ENCODE measurements at places on chromosomes 7 and 10.

DNA sequence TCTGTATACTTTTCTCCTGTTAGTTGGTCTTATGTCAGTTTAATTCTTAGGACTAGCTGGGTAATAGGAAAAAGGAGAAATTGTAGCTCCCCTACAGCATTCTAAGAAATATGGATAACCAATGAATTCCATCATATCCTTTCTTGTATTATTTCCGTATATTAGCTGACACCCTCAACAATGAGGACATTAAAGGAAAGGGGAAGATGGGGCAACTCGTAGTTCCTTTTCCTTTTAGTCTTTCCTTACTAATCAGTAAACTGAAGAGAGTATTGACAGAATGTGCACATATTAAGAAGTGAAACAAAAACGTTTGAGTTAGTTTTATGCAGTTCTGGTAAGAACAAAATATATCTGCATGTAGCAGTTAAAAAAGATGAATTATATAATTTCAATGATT, 35.1 kb upstream of the C10orf67 start:
- DNase-seq = no peak

GRCh38 chr7:141956084-141956483, 9.3 kb upstream of the CLEC5A start:
- no peak for DNase-seq

GRCh38 chr7:141156407-141156806, 82.5 kb downstream of the TMEM178B start:
- no peak for DNase-seq

DNA sequence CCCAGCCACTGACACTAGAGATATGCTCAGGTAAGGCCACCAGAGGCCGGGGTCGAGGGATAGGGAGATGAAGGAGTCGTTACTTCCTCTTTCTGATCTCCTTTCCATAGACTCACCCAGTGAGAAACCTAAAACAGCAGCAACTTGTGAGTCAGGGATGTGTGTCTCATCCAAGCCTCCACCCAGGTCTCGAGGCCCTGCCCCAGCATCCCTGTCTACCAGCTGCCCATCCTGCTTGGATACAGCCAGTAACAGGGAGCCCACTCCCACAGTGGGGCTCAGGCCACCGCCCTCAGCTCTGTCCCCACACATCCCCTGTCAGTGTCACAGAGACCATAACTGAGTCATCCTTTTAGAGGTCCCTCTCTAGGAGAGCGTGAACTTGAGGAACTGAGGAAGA, 49.6 kb upstream of the CHST15 start:
- DNase-seq = no peak

- no peak for DNase-seq
Observed at GRCh38 chr10:100970914-100971811, 1.9 kb downstream of the SEMA4G start.

- no peak for DNase-seq
Observed at GRCh38 chr7:20556091-20556490, 59.4 kb upstream of the ABCB5 start.

- no peak for DNase-seq
Observed at GRCh38 chr10:111085690-111086353, 9.0 kb downstream of the ADRA2A start.

GRCh38 chr7:156999958-157000726, 10.3 kb downstream of the MNX1 start:
- no peak for DNase-seq

DNA sequence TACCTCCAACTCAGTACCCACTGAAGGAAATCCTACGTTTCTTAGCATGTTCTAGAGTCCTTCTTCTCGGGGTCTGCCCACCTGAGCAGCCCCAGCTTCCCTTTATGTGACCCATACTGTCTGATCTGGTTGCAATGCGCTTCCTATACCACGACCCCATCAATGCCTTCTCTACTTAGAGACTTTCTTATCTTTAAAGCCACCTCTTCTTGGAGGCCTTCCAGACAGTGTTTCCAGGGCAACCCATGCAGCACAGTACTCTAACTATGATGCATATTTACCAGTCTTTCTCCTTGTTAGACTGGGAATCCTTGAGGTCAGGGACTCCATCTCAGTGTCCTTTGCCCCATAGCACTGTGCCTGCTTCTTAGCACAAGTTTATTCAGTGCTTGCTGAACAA, 54.5 kb upstream of the SLF2 start:
- DNase-seq = no peak

GRCh38 chr10:79273604-79274003, 73.7 kb upstream of the PPIF start:
- DNase-seq = no peak

GRCh38 chr10:44427037-44427436, 42.1 kb upstream of the CXCL12 start:
- no peak for DNase-seq

GRCh38 chr10:775245-776075, 86.0 kb upstream of the DIP2C start:
- no peak for DNase-seq

DNA sequence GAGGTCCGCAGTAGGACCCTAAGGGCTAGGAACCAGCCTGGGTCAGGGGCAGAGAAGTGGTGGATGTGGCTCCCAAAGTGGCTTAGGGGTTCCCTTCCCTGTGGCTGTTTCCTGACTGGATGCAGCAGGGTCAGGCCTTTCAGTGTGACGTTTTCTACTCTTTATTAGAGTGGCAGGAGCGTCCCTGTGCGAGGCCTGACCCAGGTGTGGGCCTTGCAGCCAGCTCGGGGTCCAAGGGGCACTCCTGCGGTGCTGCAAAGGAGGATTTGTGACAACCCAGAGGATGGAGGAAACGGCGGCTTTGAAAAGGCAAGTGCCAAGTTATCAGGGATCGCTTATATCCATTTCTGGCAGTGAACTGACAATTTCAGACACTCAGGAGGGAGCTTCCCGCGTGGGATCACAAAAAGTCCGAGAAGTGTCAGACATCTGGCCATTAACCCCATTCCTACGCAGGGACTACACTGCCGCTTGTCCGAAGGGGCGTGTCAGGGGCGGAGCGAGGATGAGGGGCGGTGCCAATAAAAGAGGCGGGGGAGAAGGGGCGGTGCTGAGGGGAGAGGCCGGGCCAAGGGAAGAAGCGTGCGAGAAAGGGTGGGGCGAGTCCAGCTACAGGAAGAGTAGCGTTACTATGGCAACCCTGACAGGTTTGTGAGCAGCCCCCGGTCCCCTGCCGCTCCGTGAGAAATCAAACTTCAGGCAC, 98.8 kb upstream of the ZNF722 start:
- no peak for DNase-seq

GRCh38 chr10:116708391-116708821, 34.0 kb downstream of the HSPA12A start:
- no peak for DNase-seq

DNA sequence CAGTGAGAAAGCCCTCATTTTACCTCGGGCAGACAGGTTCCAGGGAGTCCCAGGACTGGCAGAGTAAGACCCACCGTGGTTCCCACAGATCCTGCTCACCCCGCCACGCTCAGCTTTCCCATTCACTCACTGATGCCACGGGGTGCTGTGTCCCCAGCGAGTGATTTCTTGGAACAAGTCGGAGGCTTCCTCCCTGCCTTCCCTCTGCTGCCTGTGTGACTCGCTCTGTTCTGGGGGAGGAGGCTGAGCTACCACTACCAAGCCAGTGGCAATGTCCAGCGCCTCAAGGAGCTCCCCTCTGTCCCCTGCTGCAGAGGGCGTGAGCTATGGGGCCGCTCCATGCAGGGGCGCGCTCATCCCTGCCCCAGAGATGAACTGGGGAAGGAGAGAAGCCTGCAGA, 12.6 kb downstream of the IL15RA start:
- DNase-seq = no peak

- no peak for DNase-seq
Observed at GRCh38 chr7:26305090-26305868, 13.6 kb downstream of the SNX10 start.

GRCh38 chr10:125144693-125145623, 15.4 kb downstream of the CTBP2 start:
- no peak for DNase-seq

DNA sequence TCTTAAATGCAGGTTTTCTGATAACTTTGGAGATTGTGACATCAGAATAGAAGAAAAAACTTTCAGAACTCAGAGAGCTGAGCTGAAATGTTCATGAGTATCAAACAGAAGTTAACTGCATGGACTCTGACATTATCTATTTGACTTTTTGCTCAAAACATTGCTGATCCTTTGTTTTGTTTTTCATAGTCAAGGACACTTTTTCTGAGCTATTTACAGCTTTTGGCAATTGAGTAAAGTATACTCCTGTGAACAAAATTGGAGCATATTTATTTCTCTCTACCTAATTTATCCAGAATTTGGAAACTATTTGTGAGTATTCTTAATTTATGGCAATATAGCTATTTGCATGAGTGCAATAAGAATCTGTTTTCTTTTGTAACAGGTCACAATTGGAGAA, 11.1 kb downstream of the KCP start:
- DNase-seq = no peak

- no peak for DNase-seq
Observed at GRCh38 chr10:16519908-16520861, 1.5 kb downstream of the C1QL3 start.

DNA sequence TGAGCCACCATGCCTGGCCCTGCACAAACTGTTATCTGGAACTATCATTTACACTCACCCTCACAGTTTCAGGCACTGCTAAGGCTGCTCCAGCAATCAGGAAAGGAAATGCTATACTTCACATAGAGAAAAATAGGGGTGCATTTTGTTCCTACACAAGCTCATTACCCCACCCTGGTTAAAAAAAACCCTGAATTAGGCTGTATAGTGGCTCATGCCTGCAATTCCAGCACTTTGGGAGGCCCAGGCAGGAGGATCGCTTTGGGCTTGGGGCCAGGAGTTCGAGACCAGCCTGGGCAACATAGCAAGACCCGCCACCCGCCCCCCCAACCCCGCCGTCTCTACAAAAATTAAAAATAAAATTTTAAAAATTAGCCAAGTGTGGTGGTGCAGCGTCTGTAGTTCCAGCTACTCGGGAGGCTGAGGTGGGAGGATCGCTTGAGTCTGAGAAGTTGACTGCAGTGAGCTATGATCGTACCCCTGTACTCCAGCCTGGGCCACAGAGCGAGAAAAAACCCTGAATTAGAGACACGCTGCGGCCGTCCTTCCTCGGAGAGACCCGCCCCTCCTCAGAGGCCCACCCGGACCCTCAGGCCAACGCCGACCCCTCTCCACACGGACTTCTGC, 539 bp downstream of the PTCD1 start:
- no peak for DNase-seq

GRCh38 chr7:21947946-21948345, 2.2 kb upstream of the CDCA7L start:
- no peak for DNase-seq

DNA sequence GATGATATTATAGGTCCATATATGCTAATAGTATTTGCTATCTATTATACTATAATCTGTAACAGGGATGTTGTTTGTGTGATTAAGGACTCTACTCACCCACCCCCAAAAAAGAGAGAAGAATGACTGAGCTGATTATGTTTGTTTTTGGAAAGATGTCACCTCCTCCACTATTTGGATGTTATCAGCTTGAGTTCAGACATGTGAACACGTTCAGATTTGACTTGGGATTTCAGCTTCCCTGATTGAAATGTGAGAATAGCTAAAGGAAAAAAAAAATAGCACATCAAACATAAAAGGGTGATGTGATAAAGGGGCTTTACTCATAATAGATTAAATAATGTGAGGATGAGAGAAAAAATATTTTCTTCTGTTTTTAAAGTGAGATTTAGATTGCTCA, 81.2 kb downstream of the VTI1A start:
- no peak for DNase-seq

GRCh38 chr7:48035967-48036478, 680 bp downstream of the C7orf57 start:
- DNase-seq = no peak

DNA sequence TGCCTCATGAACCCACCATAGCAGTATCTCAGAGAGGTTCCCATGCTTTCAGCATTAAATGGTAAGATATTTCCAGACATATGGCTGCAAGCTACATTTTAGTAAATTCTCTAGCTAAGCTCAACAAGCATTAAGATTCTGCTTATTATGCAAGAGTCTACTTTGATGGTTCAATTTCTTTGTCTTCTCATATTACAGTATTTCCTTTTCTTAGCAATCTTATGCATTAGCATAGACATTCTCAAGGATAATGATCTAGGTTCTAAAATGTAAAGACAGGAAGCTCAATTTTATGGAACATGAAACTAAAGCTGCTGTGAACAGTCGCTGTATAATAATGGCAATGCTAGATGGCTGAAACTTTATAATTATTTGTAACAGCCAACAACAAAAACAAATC, 39.2 kb downstream of the MEOX2 start:
- no peak for DNase-seq

DNA sequence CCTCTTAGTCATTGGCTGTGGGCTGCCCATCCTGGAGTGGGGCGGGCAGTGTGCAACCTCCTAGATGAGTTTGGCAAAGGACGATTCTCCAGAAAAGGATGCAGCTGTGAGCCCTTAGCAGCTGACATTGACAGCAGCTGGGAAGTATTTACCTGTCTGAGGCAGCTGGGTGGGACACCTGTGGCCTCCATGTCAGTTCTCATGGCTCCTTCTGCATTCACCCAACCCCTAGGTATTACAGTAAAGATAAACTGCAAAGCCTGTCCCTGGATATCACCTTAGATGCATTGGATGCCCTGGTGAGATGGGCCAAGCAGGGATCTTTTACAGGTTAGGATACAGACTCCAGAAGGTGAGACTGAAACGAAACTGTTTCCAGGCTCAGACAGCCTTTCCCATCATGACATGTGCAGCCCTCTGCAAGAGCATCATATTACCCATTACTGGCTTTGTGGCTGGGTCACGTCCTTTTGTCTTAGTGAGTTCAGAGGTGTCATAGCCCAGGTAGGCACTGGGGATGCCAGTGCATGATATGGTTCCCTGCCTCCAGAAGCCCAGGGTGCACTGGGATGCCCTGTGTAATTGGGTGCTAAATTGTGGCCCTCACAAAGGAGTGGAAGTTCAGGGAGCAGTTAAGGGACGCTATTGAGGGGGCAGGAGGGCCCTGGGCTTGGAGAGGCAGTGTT, 28.9 kb downstream of the MINDY4 start:
- DNase-seq = no peak

DNA sequence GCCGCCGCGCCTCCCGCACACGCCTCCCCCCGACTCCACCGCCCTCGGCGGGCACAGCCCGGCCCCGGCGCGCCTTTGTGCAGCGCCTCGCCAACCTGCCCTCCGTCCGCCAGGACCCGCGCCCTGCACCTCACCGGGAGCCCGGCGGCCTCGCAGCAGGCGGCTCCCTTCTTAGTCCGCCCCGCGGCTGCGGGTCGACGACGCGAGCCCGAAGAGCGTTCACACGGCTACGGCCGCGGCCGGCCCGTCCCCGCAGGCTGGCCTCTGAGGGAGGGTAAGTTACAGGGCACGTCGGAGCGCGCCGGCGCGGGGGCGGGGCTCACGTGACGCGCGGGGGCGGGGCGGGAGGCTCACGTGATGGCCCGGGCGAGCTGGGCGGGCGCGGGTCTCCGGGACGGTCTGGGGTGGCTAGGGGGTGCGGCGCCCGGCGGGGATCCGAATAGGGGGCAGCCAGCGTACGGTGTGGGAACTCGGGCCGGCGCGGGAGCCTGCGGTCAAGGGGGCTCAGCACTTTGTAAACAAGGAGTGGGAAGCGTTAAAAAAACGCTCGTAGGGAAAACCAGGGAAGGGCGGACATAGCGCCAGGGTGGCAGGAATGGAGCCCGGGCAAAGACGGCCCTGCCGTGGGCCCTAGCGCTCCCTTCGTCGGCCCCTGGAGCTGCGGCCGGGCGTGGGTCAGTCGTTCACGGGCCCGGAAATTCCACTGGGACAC, at the start of gene ARHGAP12:
TSS of gene ARHGAP12 (minus strand) at position 283 of the 712 bp plus-strand sequence. CDS start 19,976 bp downstream, outside the sequence.
- DNase-seq = no peak

GRCh38 chr10:31381766-31382316, 62.8 kb downstream of the ZEB1 start:
- no peak for DNase-seq

- DNase-seq = no peak
Observed at GRCh38 chr7:27434756-27435400, 192.3 kb downstream of the EVX1 start.
